BE2C (cell line): ENCODE measurements at places on chromosomes 7 and 10.
A peak's percentile ranks its signal among the peaks of the same experiment; 100 is the strongest.

- DNase-seq = no peak
Measured at GRCh38 chr7:138127996-138128395, 51.7 kb downstream of the AKR1D1 start.

- no peak for DNase-seq
Measured at GRCh38 chr7:85770332-85770731, 583.5 kb upstream of the SEMA3D start.

DNA sequence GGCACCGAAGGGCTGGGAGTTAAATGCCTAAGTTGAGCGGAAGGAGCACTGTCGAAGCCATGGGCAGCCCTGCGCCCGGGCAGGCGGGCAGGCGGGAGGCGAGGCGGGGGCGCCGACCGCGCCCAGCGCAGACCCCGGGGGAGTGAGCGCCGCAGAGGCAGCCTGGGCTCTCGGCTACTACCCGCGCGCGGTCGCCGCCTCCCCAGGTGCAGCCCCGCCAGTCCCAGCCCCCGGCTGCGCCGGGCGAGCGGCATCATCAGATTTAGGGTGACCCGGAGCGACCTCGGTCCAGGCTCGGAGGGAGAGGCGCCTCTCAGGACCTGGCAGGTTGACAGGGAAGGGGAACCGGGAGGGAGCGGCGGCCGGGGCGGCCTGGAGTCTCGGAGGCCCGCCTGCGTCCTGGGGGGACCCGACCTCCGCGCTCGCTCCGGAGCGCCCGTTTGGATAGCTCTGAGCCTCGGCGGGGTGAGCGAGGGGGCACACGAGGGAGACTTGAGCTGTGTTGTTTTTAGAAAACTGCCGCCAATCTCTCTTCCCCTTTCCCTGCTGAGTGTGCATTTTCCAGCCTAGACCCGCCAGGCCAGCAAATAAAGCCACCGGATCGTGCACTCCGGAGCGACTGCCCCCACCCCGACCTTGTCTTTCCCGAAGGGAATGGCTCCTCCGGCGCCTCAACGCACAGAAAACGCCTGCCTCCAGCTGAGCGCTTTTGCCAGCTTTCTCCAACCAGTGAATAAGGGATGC is 2.3 kb upstream of the NRP1 start:
- peak; percentile 47 for DNase-seq

DNA sequence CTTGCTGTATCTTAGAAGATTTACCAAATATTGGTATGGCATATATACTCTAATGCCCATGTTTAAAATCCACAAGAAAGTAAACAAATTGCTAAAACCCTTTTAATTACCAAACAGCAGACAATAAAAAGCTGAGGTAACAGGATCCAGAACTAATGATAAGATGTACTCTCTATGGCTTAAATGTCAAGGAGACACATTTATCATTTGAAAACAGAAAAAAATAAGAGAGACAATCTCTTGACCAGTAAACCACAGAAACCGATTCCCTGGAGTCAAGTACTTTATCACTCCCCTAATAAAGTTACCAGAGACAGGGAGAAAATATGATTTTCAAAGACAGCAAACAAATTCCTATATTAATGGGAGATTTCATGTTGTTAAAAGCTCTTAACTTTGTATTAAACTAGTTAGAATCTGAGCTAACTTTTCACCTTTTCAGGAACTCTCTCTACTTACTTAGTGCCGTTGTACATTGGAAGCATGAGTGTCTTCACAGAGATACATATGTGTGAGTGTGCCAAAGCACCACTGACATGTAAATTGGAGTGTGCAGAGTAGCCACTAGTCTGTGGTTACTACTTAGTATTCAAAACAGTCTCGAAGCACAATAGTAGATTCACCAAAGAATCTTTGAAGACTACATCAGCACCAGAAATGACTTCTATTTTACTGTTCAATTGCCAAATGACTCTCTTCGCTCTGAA is 44.2 kb downstream of the TSPAN12 start:
- no peak for DNase-seq

- no peak for DNase-seq
Measured at GRCh38 chr7:98629001-98629431, 11.9 kb downstream of the NPTX2 start.

DNA sequence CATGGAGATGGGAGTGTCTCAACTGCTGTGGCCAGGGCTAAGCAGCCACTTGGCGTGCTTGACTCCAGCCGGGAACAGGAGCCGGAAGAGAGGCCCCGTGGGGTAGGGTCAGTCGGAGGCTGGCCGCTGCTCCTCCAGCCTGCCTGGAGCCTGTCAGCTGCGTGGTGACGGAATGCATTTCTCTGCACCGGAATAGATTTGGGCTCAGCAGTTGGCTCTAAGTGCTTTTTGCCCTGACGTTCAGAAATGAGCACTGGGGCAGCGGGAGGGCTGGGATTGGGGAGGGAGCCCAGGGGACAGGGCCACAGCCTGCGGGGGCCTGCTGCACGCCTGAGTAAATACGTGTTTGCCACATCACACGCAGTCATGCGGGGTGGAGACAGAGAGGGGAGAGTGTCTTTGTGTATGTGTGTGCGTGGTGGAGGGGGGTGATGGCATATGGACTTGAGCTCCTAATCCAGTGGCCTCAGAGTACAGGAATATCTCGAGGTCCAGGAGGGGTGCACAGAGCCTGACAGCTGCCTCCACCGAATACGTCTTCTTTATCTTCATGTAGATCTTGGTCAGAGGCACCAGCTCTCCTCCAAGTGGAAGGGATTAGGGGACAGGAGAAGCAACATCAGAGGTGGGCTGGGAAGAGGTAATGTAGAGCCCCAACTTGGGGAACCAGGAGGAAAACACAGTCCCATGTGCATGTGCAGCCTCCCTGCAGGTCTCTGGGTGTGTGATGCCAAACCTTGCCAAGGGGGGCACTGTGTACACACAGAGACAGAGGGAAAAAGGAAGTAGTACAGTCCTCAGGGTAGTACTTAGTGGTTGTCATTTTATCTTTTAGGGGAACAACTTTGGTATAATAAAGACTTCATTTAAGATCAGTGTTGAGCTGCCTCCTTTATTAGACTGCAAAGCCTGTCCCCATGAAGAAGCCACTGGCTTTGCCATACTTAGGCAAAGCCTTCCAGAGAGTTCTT is 151.4 kb downstream of the CDH23 start:
- DNase-seq = peak; percentile 59

DNA sequence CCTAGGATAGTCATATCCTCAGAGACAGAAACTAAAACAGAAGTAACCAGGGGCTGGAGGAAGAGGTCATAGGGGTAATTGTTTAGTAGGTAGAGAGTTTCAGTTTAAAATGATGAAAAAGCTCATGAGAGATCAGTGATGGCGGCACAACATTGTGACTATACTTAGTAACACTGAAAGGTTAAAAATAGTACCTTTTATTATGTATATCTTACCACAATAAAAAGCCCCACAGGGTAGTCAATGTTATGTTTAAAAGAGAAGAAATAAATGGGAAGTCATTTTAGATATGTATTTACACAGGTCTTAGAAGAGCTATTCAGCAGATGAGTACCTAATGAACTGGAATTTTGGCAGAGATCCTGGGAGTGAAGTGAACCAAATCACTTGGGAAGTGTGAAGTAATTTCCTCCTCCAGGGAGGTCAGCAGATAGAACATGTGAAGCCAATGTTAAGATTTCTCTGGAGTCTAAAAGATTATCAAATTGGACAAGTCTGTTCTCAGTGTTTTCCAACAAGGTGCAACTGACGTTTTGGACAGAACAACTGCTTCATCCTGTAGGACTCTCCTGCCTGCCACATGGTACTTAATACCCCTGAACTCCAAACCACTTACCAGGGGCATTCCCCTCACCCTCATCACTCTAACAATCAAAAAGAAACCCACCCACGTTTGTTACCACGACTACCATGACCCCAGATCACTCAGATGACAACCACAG is 6.4 kb downstream of the CDCA7L start:
- no peak for DNase-seq

DNA sequence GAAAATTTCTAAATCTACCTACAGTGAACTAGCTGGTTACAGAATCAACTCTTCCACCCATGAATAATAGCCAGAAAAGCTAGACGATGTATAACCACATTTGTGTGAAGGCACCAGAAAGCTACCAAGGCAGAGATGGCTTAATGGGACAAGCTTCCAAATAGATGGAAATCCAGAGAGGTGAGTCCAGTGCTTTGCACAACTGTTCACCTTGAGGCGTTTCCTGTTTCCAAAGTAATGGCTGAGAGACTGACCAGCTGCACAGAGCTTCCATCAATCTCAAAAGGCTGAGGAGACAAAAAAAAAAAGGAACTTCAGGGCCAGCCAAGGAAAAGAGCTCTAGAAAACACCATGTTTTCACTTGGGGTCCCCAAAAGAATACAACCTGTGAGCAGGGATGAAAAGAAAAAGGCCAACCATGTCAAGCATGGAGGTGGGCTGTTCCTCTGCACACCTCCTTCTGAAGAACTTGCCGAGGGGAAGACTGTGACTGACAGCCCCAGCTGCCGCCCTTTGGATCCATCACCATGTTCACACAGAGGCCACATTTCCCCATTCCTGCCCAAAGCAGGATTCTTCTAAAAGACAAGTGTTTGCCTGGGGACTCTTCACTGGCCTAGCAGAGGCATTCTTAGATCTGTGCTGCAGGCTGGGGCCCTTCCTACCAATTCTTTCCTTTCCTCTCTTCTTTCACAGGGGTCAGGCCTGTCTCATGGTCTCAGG is 72.9 kb downstream of the ARHGAP21 start:
- DNase-seq = no peak

DNA sequence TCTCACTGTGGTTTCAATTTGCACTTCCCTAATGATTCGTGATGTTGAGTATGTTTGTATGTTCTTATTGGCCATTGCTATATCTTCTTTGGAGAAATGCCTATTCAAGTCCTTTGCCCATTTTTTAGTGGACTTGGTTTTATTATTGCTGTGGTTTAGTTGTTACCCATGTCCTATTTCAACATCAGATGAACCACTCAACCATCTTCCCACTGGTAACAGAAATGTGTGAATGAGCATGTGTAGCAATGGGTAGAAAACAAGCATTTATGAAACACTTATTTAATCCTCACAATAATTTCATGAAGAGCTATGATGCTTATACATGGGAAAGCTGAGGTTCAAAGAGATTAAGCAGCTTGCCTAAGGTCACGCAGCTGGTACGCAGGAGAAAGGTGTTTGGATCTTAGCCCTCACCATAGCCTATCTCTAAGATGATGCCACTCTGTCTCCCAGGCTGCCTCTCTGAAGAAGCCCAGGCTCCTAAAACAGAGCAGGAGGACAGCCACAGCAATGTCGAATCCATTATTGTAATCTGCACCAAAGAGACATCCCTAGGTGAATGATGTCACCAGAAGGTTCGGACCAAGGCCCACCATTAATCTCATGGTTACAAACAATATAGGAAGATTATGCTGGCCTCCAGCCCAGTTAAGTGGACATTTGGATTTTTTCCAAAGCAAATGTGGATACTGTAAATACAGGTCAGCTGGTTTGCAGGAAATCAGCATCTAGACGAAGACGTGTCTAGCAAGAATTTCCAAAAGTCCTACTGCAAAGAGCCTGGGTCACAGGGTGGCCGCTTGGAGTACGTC is 447.6 kb upstream of the ZMIZ1 start:
- DNase-seq = peak; percentile 64

GRCh38 chr10:116850058-116850611 is 836 bp downstream of the ENO4 start:
- no peak for DNase-seq

DNA sequence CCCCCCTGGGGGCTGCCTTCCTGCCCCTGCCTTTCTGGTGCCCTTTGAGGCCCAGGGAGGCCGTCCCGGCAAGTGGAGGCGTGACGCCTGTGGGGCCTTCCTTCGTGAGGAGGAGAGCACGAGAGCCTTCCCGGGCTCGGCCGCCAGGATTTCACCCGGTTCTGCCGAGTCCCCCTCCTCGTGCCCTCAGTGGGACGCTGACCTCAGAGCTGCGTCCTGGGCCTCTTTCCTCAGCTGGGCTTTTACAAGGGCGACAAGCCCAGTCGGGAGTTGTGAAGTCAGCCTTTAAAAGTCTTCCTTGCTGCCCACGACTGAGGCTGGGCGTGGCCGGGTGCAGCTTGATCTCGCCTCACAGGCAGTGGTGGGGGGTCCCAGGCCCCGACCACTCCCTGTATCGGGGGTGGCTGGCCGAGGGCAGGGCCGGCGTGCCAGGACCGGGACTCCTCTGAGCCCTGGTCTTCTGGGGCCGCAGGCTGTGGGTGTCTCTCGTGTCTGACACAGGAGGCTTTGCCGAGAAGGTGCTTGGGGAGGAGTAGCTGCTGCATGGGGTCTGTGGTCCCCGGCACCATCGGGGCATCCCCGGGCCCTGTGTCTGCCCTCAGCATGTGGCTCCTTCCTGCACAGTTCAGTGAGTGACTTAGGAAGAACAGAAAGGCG is 41.8 kb downstream of the FAM20C start:
- DNase-seq = no peak

GRCh38 chr10:122875843-122876466 is 3.4 kb downstream of the FAM24B start:
- no peak for DNase-seq

GRCh38 chr7:27169658-27170425 is 4.3 kb downstream of the HOXA10 start:
- no peak for DNase-seq

DNA sequence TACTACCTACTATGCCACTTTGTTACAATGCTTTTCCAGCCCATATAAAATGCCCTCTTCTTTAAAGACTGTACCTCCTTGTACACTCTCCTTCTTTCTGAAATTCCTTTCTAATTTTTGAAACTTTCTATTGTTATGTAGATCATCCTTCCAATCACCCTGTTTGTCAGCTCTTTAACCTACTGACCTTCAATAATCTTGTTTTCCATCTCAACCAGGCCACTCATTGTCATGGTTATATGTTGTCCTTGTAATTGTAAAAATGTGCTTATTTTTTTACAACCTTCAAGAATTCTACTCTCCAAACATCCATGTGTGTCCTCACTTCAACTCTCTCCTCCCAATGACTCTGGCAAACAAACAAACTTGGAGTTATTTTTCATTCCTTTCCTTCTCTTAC is 1172.6 kb upstream of the CELF2 start:
- no peak for DNase-seq

GRCh38 chr7:47232751-47233412 is 349.0 kb downstream of the TNS3 start:
- DNase-seq = no peak

- DNase-seq = no peak
Measured at GRCh38 chr7:142376356-142376997, 118.6 kb upstream of the PRSS58 start.

DNA sequence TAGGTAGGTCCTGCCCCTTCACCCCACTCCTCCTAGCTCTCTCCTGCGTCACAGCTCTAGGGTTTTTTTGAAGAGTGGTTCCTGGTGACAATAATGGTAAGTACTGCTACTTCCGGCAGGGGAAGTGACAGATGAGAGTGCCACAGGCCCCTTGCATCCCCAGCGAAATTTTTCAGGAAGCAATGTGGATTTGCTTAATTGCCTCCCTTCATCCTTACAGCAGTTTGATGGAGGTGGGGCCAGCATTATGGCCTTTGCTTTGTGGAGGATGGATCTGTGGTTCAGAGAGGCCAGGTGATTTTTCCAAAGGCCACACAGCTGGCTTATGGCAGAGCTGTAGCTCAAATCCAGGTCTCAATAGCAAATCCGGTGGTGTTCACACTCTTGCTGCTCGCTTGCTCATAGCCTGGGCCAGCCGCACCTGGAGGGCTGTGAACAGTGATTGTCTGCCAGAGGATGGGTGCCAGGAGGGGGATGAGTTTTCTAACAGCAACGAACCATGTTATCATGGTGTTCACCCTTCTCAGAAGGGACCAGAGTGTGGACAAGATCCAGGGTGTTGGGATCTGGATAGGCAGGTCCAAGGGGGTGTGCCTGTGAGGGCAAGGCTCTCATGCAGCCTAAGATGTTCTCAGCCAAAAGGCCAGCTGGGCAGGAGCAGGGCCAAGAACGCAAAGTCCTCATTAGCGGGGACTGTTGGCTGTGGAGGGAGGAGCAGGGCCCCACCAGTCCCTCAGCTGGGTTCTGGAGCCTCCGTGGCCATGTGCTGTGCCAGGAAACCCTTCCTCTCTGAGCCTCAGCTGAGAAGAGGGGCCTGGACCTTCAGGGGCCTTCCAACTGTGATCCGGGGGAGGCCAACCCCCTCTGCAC is 89.0 kb downstream of the EMX2 start:
- no peak for DNase-seq
